Osteocyte (in vitro differentiated cells): ENCODE measurements at places on chromosomes 4 and X. TPM values are rescaled to one million over a fixed set of nuclear protein-coding genes. Genes with fewer than 3 reads are reported as not detected.

- DNase-seq, result no peak
- H3K36me3 ChIP-seq, result no peaks in the 10 kb centered on the region
- H3K4me1 ChIP-seq, result peaks cover 36% of the 10 kb centered on the region
- H3K4me3 ChIP-seq, result no peak overlapping the region
- H3K27ac ChIP-seq, result no peak overlapping the region
- H3K27me3 ChIP-seq, result no peaks in the 10 kb centered on the region
These were observed 94.7 kb upstream of the SPRY1 start for GRCh38 chr4:123301923-123302322.

GRCh38 chr4:868421-868820 is 42.5 kb upstream of the CPLX1 start:
- H3K27ac ChIP-seq, result no peak overlapping the region
- H3K36me3 ChIP-seq, result peaks cover 32% of the 10 kb centered on the region
- DNase-seq, result no peak
- no peaks in the 10 kb centered on the region for H3K27me3 ChIP-seq
- H3K4me1 ChIP-seq, result no peaks in the 10 kb centered on the region

DNA sequence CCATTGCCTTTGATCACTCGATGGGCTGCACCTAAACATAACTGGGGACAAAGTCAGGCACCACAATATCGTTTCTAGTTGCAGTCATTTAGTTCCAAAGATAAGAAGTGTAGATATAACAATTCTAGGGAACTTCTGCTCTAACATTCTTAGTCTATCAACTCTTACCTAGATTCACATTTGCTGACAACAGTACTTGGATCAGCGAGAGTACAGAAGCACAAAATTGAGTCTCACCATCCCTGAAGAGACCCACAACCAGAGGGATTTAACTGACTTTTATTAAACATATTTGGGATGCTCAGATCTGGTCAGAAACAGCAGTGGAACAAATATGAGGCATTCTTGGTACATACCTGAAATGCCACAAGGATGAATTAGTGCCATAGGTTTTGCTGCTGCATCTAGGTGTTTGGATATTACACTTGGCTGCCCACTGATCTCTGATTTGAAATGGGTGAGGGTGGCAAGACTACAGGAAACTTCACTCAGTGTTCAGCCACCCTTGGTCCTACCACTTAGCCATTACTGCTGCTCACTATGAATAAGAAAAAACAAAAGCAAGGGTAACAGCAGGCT is 28.9 kb upstream of the HUWE1 start:
- H3K27ac ChIP-seq, result no peak overlapping the region
- no peak overlapping the region for H3K4me3 ChIP-seq

- no peaks in the 10 kb centered on the region for H3K36me3 ChIP-seq
- H3K27me3 ChIP-seq, result peaks cover 80% of the 10 kb centered on the region
- H3K27ac ChIP-seq, result no peak overlapping the region
- peaks cover 19% of the 10 kb centered on the region for H3K4me1 ChIP-seq
- no peak overlapping the region for H3K4me3 ChIP-seq
These were observed 3.2 kb downstream of the KDR start for GRCh38 chr4:55122235-55122634.

RENBP gene
- 18.7 and 18.9 TPM in 2 replicates for total RNA-seq

NEUROG2 gene
- total RNA-seq, result not detected in 2 replicates
